ENCODE measurements at places on chromosomes 5 and 9. TPM values are rescaled to one million over a fixed set of nuclear protein-coding genes. Genes with fewer than 3 reads are reported as not detected.

DNA sequence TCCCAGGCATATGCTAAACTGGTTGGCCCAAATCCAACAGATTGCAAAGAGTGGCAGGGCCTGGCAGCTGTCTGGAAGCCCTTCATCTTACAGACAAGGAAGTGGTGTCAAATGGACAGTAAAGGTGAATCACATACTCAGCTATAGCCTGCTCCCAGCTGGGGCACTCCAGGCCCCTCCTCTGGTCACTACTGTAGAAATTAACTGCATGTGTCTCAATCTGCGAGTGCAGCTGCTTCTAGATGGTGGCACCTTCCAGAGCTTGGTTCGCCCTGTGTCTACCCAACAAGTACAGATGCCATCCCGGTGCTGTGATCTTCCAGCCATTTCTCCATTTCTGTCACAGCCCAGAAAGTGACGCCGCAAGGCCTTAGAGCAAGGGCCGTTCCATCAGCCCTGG lies 50.2 kb downstream of the OTULIN start:
- peak; percentile 36 for DNase-seq

GRCh38 chr9:127277099-127277498 lies 12.5 kb downstream of the GARNL3 start:
- no peak for DNase-seq

DNA sequence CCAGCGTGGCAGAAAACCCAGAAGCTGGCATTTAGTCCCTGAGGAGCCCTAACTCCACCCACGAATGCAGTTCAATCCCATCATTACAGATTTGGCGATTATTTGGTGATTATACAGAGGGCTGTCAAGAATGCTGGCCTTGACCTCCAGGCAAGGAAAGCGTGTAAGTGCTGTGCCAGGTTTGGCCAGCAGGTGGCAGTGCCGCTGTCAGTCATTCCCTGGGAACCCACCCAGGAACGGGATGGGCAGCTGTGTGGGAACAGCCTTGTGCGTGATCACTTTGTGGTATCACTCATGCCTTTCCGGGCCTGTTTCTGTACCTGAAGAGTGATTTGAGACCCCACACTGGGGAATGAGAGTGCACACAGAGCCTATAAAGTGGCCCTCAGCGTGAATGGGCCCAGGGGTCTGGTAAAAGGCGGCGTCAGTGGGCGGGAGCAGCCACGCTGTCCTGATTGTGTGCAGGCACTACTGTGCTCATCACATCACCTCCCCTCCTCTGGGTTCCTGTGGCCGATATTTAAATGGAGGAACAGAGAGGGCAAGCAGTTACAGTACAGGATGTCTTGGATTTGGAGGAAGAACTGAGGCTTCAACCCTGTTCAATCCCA lies 215.6 kb downstream of the ROR2 start:
- DNase-seq, result peak; percentile 18

GRCh38 chr9:135694414-135694813 lies 4.9 kb downstream of the SOHLH1 start:
- no peak for DNase-seq

GRCh38 chr9:98099898-98100297 lies 19.1 kb downstream of the TRIM14 start:
- DNase-seq, result no peak

DNA sequence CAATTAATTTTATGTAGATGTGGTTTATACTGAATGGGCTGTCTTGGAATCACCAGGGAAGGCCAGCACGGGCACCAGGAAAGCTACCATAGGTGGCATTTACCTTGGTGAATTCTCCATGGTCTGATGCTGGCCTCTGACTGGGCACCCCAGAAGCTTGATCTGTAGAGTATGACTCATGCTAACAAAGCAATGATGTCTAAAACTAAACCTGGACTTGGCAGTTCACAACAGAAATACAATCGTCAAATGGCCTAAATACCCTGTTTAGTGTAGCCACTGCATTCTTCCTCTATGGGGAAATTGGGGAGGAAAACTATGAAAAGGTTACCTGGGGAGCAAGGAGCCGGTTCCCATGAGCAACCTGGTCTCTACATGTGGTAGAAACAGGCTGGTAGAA lies 98.0 kb downstream of the ATPSCKMT start:
- DNase-seq, result no peak

SLC25A2 gene
- total RNA-seq, result not detected

DNA sequence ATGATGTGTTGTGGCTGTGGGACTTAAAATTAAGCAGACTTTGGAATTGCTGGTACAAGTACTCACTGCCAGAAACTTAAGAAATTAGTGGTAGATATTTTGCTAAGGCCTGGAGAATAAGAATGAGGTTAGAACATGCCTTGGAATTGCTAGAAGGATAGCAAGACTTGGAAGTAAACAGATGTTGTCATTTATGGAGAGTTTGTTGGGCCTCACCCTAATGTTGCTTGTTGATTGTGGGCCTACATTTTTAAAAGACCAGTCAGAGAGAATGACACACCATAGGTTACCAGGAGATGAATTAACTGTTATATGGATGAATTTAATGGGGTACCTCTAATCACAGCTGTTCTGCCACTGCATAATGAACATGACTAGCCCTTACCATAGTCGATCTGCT lies 120.1 kb upstream of the GAS1 start:
- DNase-seq, result no peak

HCN1 gene
- total RNA-seq, result not detected

PCDHGB2 gene
- total RNA-seq, result 4.6 TPM

DNA sequence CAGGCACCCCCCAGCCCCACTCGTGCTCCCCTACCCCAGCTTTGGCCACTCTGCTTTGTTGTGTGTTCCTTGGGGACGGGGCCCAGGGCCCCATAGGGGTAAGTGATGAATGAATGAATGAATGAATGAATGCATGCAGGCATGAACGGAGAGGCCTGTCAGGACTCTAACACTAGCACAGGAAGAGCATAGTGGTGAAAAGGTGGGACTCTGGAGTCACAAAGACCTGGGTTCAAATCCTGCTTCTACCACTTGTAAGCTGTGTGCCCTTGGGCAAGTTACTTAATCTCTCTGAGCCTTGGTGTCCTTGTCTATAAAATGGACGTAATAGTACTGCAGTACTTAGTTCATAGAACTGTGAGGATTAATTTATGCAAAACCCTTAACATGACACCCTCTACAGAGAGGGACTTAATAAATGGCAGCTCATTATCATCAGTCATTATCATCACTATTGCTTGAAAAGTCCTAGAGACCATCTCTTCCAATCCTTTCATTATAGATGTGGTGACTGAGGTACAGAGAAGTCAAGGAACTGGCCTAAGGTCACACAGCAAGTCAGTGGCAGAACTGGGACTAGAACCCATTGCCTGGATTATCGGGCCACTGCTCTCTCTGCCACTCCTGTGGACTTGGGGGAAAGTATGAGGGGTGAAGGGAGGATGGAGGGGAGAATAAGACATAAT lies 13.2 kb downstream of the ORM2 start:
- DNase-seq, result no peak
